ENCODE measurements at places on chromosomes 6 and 20. TPM values are rescaled to one million over a fixed set of nuclear protein-coding genes. Genes with fewer than 3 reads are reported as not detected.

Gene HLA-DQB1
- not detected for total RNA-seq

Gene COQ3
- 12.4 TPM for total RNA-seq

Gene COL21A1
- 1.4 TPM for total RNA-seq

Gene PABPC1L
- total RNA-seq: 21.6 TPM

Gene HLA-DOB
- total RNA-seq: 0.14 TPM

Gene MMUT
- total RNA-seq: 4.9 TPM

Gene C6orf132
- total RNA-seq: 1.1 TPM

Gene SYCP2
- 0.81 TPM for total RNA-seq

Gene TAAR5
- total RNA-seq: not detected

Gene NRN1
- 0.76 TPM for total RNA-seq

Gene EMILIN3
- 0.54 TPM for total RNA-seq

Gene COX4I2
- not detected for total RNA-seq

Gene PPIL6
- total RNA-seq: 3.1 TPM

Gene KDM1B
- 8.0 TPM for total RNA-seq

Gene ZSCAN31
- total RNA-seq: 2.8 TPM

Gene NEDD9
- total RNA-seq: 43.6 TPM

Gene EIF6
- total RNA-seq: 409 TPM

Gene ANKRD66
- not detected for total RNA-seq

Gene VSX1
- total RNA-seq: 0.83 TPM

Gene SLC17A1
- total RNA-seq: not detected
